Astrocyte of the hippocampus (primary cell): ENCODE measurements at places on chromosomes 1 and 21.

GRCh38 chr1:183090391-183091006 lies 67.3 kb downstream of the LAMC1 start:
- no peak for DNase-seq

GRCh38 chr1:212638492-212639151 lies 30.1 kb downstream of the ATF3 start:
- DNase-seq, result peak; percentile 89

- DNase-seq, result no peak
Measured at GRCh38 chr21:16072221-16072620, 342.4 kb downstream of the USP25 start.

GRCh38 chr1:210496063-210496462 lies 167.4 kb downstream of the HHAT start:
- peak; percentile 79 for DNase-seq

DNA sequence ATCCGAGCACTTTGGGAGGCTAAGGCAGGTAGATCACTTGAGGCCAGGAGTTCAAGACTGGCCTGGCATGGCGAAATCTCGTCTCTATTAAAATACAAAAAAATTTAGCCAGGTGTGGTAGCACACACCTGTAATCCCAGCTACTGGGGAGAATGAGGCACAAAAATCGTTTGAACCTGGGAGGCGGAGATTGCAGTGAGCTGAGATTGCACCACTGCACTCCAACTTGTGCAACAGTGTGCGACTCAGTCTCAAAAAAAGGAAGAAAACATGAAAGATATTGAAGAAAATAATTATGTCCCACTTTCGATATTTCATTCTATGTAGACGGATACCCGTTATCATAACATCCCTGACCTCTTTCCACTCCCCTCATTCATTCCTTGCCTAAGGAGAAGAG lies 19.2 kb downstream of the TUT4 start:
- DNase-seq, result no peak

DNA sequence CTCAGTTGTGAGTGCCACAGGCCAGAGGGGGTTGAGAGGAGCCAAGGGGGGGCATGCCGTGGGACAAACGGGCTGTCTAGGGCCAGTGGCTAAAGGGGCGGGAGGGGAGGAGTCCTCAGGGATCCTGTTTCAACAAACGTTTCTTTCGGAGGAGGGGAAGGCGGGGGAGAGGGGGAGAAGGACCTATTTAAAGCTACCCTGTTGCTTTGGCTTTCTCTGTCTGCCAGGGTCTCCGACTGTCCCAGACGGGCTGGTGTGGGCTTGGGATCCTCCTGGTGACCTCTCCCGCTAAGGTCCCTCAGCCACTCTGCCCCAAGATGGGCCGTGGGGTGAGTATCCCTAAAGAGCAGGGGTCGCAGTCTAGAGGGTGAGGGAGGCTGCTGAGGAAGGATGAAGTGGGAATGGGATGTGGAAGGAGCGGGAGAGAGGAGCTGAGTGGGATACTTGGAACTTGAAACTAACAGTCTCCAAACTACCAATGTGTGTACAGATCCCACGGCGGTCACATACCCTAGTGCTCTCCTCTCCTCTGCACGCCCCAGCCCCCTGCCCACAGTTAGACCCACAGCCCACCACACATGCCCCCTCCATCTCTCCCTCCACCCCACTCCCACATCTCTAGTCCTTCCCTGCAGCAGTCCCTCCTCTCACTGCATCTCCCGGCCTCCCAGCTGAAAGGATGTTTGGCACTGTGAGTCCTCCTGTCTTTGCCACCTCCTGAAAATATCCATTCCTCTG lies at the start of gene ATP1A2:
Gene ATP1A2, plus strand, starts transcription at position 215 of the 738 bp plus-strand sequence. Its CDS starts 103 bp downstream, at position 318.
- no peak for DNase-seq

DNA sequence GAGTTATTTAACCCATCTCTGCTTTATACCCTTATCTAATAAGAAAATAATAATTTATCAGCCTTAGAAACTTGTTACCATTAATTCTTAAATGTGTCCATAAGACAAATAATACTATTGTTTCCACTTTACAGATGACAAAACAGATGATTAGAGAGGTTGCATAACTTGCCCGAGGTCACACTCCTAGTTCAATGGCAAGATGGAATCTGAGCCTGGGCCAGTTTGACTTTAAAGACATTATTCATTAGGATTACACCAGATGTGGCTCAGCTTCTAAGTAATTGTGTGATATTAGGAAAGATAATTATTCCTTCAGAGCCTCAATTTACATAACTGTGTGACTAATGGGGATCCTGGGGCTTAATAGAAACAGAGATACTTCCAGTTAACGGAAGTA lies 42.3 kb upstream of the KCNK2 start:
- no peak for DNase-seq

GRCh38 chr21:42223826-42224575 lies 5.1 kb downstream of the ABCG1 start:
- DNase-seq, result no peak

DNA sequence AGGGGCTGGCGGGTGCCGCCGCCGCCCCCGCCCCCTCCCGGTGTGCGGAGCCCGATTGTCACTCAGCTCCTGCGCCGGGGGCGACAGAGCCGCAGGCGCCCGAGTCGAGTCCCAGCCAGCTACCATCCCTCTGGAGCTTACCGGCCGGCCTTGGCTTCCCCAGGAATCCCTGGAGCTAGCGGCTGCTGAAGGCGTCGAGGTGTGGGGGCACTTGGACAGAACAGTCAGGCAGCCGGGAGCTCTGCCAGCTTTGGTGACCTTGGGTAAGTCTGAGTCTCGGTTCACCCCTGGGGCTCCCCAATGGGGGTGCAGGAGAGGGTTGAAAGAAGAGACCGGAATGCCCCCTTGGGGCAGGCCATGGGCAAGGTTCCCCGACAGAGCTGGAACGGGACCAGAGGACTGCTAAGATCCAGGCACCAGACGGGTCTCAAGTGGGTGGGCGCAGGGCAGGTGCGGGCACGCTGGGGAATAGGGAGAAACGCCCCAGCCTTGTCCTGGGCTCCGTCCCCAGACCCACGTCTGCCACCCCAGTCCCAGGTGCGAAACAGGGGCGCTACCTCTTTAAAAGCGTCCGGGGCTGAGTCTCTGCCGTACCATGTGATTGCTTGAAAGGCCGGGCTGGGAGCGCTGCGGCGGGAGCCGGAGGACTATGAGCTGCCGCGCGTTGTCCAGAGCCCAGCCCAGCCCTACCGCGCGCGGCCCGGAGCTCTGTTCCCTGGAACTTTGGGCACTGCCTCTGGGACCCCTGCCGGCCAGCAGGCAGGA lies at the start of gene ADORA1:
Gene ADORA1, plus strand, starts transcription at position 61 of the 765 bp plus-strand sequence. CDS start 1,116 bp downstream, outside the sequence.
- peak; percentile 86 for DNase-seq

DNA sequence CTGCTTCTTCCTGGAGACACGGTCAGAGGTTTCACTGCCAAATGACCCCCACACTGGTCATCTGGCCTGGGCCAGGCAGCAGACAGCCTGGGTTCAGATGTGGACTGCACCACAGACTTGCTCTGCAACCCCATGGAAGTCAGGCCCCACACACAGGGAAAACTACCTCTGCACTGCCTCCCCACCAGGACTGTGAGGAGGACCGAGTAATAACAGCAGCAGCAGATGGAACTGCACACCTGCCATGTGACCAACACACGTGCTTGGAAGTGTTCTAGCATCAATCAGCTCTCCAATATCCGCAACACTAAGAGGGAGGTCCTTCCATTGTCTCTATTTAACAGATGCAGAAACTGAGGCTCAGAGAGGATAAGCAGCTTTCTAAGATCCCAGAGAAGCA lies 51.4 kb downstream of the SLC9A1 start:
- DNase-seq, result no peak

DNA sequence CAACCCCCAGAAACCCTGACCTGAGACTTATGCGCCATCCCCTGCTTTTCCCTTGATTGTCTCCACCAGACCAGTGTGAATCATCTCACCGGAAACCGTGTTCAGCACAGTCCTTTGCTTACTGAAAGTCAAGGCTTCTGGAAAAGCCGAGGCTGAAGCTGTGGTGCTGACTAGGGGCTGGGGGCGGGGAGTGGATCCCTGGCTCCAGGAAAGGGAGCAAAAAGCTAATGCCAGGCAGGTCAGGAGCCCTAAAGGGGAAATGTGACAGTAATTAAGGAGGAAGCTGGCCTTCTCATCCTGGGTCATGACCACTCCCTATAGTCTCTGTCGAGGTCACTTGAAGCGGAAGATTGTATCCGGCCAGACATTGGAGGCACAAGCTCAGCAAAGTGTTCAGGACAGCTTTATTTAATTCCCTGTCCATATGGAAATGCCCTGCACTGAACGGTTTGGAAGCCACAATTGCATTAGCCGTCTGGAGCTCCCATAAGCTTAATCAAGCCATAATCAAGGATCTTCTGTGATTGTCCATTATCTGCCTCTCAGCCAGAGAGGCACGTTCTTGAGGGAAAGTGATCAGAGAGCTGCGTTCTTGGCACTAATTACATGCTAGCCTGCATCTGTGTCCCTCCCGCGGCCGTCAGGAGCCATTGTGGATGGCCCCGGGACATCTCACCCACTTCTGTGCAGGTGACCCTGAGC lies 403.6 kb downstream of the RRAGC start:
- DNase-seq, result no peak

- no peak for DNase-seq
Measured at GRCh38 chr1:180169640-180170195, 15.0 kb downstream of the QSOX1 start.

- no peak for DNase-seq
Measured at GRCh38 chr1:67601955-67602354, 83.0 kb upstream of the GADD45A start.

DNA sequence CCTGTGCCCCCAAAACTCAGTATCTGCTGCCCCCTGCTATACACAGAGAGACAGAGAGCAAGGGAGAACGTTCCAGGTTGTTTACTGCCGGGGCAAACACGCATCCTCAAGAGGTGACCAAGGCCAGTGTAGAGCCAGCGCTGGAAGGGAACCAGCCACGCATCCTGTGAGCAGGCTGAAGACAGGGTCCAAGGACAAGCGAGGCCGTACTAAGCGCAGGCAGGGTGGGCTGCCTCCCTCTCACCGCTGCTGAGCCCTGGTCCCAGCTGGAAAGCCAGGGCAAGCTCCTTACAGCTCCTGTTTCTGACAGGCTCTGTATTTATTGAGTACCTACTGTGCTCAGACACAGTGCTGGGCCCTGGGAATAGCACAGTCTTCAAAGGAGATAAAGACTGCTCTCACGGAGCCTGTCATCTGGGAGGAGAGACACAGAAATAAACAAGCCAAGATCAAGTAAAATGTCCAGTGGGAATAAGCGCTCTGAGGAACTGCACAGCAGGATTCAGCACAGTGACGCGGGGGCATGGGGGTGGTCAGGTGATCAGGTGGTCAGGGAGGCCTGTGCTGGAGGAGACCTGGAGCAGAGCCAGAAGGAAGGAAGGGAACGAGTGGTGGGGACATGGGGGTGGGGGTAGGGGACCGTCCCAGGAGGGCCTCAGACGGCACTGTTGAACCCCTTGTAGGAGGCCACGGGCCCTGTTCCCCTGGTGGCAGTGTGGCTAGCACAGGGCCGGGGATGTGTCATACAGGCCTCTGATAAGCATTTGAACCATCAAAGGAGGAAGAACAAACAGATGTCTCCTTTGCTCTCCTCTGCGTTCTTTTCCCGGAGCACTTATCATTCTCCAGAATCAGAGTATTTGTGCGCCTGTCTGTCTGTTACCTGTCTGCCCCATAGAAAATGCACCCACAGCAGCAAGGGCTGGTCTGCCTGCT lies 37.8 kb upstream of the EFHD2 start:
- DNase-seq, result no peak

DNA sequence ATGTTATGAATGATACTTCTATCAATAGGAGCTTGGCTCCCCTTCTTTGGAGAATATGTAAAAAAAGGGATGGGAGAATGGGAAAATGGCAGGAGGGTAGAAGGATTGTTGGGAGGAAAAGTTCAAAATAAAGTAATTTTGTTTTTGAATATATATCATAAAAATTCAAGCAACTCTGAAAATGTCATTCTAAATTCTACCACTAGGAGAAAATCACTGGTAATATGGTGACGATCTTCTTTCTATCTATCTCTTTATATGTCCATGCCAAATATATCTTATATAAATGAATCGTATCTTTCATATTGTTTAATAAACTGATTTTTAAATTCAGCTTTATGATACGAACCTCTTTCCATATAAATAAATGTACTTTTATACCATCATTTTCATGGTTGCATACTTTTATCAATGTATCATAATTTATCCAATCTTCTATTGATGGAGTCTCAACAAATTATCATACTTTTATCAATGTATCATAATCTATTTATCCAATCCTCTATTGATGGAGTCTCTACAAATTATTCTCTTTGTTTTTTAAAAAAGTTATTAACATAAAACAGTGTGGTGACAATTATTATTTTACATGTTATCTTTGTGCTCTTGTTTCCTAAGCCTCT lies 73.7 kb upstream of the MARK1 start:
- no peak for DNase-seq

GRCh38 chr1:171173069-171173468 lies 12.0 kb upstream of the FMO2 start:
- no peak for DNase-seq

GRCh38 chr1:167301355-167301754 lies 80.7 kb downstream of the POU2F1 start:
- DNase-seq, result no peak

DNA sequence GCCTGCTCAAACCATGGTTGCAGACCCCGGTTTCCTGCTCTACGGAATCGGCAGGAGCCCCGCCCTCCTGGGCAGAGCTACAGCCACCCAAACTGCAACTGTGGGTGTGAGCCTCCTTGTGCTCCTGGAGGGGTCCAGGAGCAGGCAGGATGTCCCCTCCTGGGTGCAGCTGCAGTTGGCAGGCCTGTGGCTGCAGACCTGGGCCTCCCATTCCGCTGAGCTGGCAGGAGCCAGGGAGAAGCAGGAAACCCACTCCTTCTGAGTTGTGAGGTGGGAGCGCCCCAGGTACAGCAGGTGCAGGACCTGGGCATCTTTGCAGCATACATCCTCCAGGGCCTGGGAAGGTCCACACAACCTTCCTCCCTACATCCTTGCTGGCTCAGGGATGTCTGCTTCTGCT lies 578.7 kb upstream of the USP24 start:
- DNase-seq, result no peak

GRCh38 chr1:50181027-50181663 lies 72.4 kb downstream of the ELAVL4 start:
- DNase-seq, result peak; percentile 36

DNA sequence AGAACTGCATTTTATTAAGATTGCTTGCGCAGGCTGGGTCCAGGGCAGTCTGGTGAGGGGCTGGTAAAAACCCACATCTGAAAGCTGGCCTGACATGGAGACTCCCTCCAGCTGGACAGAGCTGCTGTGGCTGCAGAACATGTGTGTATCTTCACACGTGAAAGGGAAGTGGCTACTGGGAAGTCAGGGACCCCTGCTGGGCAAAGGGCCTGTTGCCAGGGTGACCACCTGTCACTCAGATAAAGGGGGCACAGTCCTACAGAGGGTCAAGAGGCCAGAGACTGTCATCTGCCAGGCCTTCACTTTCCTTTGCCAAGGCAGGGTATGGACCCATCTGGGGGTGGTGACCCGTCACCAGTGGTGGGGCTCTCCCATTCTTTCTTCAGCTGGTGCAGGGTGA lies 17.5 kb downstream of the NKAIN1 start:
- no peak for DNase-seq

- DNase-seq, result no peak
Measured at GRCh38 chr1:57277681-57278080, 146.2 kb downstream of the DAB1 start.

DNA sequence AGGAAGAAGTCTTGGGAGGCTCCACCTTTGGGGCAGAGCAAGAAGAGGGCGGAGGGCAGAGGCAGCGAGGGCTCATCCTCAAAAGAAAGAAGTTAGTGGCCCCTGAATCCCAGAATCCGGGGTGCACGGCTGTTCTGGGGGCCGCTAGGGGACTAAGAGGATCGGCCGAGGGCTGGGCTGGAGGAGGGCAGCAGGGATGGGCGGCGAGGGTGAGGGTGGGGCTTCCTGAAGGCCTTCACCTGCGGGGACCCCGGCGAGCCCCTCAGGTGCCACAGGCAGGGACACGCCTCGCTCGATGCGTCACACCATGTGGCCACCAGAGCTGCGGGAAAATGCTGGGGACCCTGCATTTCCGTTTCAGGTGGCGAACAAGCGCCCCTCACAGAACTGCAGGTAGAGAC lies 23.9 kb downstream of the COL6A1 start:
- DNase-seq, result no peak
